ENCODE measurements at places on chromosomes 7 and 10.

DNA sequence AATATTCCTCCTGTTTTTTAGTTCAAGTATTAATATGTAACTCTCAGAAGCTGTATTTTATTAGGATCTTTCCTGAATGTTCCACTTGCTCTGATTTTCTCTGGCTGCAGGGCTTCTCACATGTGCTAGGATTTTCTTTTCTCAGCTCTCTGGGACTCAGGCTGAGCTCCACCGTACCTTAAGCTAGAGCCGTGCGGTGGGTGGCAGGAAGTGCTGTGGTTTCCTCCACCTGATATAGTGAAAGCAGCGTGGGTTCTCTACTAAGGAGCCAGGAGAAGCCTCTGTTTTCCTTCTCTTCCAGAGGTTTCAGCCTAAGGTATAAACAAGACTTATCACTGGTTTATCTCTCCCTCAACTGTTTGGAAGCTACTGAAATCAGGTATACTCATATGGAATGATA, 433.6 kb downstream of the NRG3 start:
- DNase-seq: no peak

- no peak for DNase-seq
These were observed 25.1 kb downstream of the DDIT4 start for GRCh38 chr10:72298592-72299519.

DNA sequence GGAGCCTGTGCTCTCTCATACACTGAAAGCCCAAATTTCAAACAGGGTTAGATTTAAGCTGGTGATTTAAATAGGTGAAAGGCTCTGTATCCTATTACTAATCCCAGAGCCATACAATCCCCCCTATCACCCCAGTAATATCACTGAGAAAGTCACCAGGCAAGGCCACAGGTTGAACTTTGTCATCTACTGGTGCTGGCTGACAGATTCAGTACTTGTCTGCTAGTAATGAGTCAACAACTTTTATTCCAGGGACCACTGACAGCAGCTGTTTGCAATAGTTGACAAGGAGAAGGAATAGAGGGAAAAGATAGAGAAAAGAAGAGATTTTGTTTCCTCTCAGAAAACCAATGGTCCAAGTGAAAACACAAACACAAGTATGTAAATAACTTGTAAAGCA, 10.4 kb downstream of the ASB15 start:
- no peak for DNase-seq

GRCh38 chr10:95941115-95941514, 33.3 kb downstream of the CC2D2B start:
- no peak for DNase-seq

DNA sequence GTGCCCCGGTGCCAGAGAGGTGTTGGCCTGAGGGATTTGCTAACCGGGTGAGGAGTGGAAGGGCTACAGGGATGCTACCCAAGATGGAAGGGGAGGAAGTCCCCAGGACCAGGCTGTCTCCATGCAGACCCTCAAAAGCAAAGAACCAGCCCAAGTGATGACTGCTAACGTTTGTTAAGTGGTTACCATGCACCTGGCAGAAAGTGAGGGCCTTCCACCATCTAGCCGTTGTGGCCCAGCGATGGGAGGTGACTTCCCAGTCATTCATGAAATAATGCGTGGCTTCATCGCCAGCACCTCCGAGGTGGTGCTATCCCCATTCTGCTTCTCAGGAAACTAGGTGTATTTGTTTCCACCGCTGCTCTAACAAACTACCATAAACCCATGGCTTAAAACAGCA, 86.8 kb upstream of the LANCL2 start:
- no peak for DNase-seq

- DNase-seq: no peak
These were observed 58.3 kb downstream of the MICALL2 start for GRCh38 chr7:1401011-1401410.

DNA sequence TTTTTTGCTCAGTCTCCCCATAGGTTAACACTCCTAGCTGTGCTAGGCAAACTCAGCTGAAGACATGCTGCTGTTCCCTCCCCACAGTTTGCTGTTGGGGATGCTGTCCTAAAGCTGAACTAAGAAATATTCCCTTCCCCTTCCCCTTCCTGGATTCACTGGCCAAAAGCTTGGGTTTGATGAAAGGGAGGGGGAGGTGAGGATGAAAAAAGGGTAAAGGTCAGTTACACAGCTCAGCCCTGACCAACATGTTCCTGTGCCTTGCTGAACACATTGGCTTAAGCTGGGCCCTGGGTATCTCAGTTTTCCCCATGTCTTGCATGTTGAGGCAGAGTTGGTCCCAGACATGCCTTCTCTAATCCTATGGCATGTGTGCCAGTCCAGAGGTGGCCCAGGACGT, 15.3 kb downstream of the CCM2 start:
- no peak for DNase-seq

DNA sequence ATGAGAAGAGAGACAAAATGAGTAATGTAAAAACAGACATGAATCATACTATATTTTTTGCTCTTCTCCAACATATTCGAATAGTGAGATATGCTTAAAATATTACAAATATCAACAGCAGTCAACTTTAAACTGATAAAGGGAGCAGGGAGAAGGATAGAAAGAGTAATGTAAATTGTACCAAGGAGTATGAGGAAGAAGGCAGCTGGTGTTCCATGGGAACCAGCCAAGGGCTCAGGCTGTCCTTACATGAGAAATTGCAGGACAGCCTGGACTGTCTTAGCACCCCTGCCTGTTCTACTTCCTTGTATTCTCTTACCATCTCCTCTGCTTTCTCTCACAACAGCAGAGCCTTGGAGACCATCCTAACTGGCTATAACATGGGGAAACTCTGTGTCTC, 128.7 kb downstream of the TSPAN12 start:
- no peak for DNase-seq

DNA sequence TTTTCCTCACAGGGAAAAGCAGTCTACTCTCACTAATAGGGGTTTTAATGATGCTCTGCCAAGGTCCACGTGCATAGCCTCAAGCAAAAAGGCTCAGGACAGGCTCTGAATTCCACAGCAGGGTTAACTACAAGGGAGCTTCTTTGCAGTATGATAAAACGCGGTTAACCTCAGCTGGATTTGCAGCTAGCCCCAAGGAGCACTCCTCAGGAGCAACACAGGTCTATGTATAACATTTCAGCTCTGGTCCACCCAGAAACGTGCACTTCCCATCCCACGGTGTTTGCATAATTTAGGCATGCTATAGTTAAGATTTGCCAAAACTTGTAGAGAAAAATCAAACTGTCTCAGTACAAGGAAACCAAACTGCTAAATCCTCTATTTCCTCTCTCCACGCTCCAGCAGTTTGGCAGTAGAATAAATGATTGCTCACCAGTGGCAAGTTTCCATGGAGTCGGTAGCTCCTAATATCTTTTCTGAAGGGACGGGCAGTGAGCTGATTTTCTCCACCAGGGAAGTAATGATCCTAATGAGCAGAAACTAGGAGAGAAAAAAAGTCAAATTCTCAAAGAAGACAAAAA, 13.1 kb upstream of the ASB4 start:
- no peak for DNase-seq

DNA sequence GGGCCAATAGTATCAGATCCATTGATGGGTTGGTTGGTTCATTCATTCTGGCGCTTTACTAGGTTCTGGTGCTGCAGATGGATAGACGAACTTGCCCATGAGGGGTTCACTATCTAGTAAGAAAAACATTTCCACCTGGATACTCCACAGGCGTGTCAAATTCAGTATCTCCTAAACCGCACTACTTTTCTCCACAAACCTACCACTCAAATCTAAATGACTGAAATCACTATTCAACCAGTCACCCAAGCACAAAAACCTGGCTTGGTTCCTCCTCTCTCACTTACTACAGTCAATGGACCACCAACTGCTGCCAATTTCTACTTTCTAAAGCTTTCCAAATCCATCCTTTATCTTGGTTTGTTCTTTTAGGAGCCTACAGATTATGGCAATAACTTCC, 572 bp downstream of the AGK start:
- no peak for DNase-seq

GRCh38 chr10:22701132-22701826, 13.1 kb downstream of the PIP4K2A start:
- DNase-seq: no peak

DNA sequence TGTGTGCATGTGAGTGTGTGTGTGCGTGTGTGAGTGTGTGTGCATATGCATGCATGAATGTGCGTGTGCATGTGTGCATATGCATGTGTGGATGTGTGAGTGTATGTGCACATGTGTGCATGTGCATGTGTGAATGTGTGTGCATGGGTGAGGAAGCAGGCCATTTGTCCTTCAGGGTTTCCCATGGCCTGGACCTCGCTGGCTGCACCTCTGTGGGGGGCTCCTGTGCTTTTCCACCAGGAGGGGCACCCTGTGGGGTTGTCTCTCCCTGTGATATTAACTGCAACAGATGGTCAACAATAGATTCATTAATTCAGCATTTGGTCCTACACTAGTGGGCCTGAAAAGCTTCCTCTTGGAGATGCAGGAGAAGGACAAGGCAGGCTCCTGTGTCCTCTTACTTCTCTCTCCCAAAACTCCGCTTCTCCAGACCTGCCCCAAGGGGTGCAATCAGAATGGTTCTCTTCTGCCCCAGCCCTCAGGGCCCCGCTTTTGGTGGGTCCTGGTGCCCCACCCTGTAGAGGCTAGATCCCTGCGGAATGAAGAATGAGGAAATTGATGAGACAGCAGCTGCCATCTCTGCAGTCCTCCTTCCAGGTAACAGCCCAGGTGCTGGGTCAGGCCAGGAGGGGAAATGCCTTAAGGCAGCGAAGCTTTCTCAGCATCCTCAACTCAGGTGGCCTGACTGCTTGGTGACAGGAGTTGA, 41.5 kb upstream of the NUB1 start:
- no peak for DNase-seq

Data from stimulated activated CD4-positive, alpha-beta T cell treated with anti-CD3 and anti-CD28 coated beads, Interleukin-2, amount 100 ng/mL, for 24 hours (primary cell).